Jurkat, Clone E6-1 (cell line): ENCODE measurements at places on chromosomes 7 and 10.

DNA sequence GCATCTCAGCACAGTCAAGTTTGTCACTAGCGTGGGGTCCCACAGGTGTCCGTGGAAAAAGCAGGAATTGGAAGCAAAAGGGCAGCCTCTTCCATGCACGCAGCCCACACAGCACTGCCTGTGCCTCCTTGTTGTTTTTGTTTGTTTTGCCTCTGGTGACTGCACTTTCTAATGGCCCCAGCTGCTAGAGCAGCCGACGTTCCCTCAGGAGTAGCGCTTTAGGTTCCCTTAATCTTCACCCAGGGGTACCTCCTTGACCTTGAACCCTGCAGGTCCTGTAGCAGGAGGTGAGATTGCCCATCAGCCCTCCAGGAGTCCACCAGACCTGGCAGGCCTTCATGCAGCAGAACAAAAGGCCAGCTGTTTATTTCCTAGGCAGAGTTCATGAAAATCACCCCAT is 210.1 kb downstream of the CACNB2 start:
- no peak for DNase-seq

GRCh38 chr7:140616328-140616727 is 24.3 kb downstream of the DENND2A start:
- no peak for DNase-seq

DNA sequence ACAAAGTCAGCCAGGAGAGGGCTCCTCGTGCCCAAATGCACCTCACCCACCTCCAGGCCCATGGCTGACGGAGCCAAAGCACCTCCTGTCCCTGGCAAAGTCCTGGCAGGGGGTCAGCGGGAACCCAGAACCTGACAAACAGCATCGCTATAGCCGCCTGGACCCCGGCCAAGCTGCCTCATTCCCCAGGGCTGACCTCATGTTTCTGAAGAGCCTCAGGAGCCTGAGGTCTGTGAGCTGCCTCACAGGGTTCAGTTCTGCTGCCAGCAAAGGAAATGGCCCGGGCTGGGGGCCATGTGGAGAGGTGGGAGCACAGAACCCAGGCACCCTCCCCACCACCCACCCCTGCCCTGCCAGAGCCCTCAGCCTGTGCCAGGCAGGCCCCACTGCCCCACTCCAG is 4.2 kb upstream of the NANOS1 start:
- DNase-seq = no peak

GRCh38 chr7:50647286-50647980 is 82.2 kb upstream of the DDC start:
- DNase-seq = no peak

GRCh38 chr10:114347241-114347640 is 57.1 kb downstream of the AFAP1L2 start:
- DNase-seq = no peak

GRCh38 chr10:4835494-4835918 is 9.5 kb downstream of the AKR1E2 start:
- DNase-seq = no peak

DNA sequence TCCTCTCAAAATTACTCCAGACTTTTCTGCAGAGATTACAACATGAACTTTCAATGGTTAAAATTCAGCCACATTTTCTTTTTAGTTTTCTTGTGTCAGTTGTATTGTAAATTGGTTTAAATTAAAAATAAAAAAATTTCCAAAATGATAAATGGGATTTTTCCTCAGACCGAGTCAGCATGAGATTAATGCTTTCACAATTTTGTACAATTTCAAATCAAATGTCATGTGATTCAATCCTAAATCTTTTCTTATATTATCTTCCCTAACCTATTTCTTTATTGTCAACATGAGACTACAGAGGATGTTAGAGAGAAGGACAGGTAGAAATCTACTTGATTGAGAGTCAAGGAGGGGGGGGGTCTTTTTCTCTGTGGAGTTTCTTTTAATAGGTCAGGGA is 33.7 kb downstream of the FZD1 start:
- no peak for DNase-seq

DNA sequence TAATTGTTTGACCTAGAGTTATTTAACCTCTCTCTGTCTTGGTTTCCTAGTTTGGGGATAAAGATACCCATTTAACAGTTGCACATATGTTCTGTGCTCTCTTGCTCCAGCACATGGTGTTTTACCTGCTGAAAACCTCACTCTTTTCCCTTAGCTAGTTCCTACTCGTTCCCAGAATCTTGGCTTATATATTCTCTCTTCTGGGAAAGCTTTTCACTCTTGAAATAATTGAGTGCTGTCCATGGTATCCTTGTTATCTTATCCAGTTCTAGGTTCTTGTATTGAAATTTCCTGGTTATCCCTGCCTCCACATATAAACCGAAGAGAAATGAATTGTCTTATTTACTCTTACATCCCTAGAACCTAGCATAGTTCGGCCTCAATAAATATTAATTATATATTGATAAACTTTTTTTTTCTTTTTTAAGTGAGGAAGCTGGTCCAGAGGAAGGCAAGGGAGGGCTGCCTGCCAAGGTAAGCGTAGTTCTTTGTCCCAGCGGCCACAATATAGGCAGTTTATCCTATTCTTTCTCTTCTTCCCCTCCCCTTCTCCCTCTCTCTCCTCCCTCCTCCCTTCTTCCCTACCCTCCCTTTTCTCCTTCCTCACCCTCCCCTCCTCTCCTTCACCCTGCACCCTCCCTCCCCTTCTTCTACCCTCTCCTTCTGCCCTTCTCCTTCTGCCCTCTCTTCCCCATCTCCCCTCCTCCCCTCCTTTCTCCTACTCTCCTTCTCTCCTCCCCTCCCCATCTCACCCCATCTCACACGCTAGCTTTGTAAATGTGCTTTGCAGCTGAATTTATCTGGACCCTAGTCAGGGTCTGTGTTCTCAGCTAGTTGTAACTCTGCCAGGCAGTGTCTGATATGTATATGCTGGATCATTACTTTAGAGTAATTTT is 7.9 kb downstream of the WEE2 start:
- DNase-seq = no peak

- no peak for DNase-seq
These were observed 10.2 kb upstream of the LMOD2 start for GRCh38 chr7:123645516-123645915.

GRCh38 chr10:99418910-99419624 is 11.4 kb downstream of the GOT1 start:
- DNase-seq = no peak

DNA sequence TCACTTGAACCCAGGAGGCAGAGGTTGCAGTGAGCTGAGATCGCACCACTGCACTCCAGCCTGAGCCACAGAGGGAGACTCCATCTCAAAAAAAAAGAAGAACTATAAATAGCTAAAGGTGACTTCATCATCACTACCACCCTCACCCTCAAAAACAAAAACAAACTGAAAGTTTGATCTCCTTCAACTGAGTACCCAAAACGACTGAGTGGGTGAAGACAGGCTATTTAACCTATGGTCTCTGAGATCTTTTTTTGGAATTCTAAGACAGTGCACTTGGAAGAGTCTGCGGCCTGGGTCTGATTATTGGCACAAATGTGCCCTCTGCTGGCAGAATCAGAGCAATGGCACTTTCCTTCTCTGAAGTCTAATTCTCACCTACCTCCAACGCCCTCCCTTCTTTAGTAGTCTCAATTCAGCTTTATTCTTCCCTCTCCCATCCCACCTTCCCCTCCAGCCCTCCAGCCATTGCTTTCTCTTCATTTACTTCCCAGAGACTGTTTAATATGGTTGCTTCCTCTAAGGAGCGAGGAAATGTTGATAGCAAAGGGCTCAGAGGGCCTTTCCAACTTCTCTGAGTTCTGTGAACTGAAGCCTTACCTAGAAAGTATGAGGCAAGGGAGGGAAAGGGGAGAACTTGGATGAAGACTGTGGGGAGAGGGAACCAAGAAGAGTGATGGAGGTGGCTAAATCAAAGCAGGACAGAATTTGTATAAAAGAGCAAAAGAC is 2.9 kb upstream of the MYOZ1 start:
- peak; percentile 60 for DNase-seq
